ENCODE measurements at places on chromosomes 1 and 21.

- no peak for DNase-seq
These were observed 203.0 kb downstream of the PLPP3 start for GRCh38 chr1:56376188-56376984.

DNA sequence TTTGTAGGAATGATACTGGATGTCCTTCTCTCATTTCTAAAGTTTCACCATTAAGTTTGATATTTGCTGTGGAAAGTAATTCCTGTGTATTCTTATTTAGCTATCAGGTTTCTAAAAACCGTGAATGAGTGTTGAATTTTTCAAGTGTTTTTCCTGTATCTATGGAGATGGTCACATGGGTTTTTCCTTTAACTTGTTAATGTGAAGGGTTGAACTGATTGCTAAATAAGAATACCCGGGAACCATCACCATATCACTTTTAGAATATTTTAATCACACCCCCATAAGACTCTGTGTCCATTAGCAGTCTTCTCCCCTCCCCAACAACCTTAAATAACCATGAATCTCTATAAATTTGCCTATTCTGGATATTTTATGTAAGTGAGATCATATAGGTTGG, 16.5 kb upstream of the ASAP3 start:
- no peak for DNase-seq

- no peak for DNase-seq
These were observed 24.9 kb upstream of the LRIG2 start for GRCh38 chr1:113048064-113048463.

- no peak for DNase-seq
These were observed 29.1 kb upstream of the KLF17 start for GRCh38 chr1:44089371-44090048.

DNA sequence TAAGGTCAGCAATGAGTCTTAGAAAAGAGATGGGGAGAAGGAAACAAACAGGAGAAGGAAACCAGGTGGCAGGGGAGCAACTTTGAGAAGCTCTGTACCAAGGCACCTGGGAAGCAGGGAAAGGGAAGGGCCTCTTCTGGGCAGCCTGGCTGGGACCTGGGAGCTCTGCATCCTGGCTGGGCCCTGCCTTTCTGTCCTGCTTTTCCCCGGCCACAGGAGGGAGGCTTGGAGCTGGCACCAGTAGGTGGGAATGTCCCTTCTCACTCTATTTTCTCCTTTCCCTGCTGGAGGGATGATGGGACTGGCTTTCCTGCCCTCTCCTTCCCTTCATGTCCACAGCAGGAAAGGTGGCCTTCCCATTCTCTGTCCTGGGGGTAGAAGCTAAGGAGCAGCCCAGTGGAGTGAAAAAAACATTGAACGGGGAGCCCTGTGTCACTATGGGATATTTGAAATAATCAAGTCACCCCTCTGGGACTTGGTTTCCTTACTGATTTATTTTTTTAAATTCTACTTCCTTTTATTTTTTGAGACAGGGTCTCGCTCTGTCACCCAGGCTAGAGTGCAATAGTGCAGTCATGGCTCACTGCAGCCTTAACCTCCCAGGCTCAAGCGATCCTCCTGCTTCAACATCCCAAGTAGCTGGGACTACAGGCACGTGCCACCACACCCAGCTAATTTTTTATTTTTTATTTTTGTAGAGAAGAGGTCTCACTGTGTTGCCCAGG, 5.1 kb upstream of the NES start:
- DNase-seq = no peak

DNA sequence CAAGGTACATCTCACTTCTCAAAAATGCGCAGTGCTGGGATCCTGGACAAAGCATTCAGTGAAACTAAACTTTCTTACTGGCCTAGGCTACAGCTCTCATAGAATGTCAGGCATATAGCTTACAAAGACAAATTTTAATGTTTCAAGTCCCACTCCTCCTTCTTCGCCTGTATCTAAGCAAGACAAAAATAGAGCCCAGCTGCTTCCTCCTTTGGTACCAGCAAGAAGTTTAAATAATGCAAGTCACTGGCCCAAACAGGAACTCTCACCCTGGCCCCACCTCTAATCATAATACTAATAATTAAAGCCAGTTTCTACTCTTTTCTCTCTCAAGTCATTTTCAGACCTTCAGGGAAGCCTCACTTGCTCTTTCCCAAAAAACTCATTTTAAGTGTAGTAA, 1267.9 kb downstream of the MRPL39 start:
- DNase-seq = no peak

DNA sequence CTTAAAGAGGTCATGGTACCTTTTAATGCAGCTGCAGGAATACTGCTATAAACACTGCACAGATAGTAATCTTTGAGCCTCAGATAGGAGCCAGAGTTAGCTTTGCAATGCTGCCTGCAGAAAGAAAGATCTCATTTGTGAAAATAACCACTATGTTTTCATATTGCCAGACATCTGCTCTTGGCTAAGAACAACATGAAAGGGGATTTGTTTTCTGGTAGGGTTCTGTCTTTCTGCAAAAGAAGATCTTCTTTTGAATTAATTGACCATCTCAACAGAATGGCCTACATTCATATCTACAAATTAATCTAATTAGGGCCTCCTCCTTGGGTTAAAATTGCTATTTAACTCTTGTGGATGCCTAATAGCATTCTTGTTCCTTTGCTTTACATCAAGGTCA, 177.6 kb upstream of the DPYD start:
- DNase-seq = no peak

GRCh38 chr1:7857985-7858384, 5.1 kb upstream of the UTS2 start:
- DNase-seq = no peak

- DNase-seq = no peak
These were observed 6.4 kb downstream of the FCRL2 start for GRCh38 chr1:157770442-157771043.

DNA sequence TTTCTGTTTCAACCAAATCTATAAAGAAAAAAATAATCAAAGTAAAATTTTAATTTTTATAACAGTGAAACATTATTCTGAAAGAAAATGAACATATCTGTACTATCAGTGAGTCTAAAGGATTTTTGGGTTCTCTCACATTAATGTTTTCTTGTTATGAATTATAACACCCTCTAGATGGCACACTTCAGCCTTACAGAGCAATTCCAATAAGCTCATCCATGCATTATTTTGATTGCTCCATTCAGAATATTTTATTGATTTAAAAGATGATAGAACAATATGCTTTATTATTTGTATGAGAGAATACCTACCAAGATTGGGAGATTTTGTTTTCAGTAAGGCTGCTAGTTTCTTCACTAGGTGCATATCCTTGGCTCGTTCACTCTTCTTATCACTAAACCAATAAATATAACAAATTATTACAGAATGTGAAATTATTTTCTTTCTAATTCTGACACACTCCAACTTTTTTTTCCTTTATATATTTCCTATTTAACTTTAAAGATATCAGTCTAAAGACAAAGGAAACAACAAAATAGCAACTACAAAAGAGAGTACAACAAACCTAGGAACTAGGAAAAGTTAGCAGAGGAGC, 82.4 kb downstream of the RAB3GAP2 start:
- DNase-seq = peak; percentile 11

GRCh38 chr1:244365809-244366208, 85.9 kb downstream of the ADSS2 start:
- DNase-seq = no peak

DNA sequence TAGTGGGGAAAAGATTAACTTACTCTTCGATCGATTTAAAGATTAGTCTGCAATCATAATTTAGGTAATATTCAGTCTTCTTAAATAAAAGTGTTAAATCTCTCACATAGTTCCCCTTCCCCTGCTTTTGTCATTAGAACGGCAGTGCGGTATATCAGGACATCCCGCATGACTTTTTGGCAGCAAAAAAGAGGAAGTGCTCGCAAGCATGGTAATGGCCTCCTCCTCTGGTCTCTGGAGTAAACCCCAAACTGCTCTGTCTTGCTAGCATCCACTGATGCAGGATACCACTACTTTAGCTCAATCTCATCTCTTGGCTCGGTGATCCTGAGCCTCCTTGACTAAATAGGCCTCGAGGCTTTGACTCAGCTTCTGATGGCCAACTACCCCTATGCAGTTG, 78.7 kb upstream of the VAV3 start:
- DNase-seq = no peak

- peak; percentile 31 for DNase-seq
These were observed 1.9 kb downstream of the PUM1 start for GRCh38 chr1:31063631-31064030.

GRCh38 chr1:89923517-89923916, 71.4 kb upstream of the ZNF326 start:
- DNase-seq = no peak

- no peak for DNase-seq
These were observed 13.9 kb upstream of the RERE start for GRCh38 chr1:8831340-8831739.

DNA sequence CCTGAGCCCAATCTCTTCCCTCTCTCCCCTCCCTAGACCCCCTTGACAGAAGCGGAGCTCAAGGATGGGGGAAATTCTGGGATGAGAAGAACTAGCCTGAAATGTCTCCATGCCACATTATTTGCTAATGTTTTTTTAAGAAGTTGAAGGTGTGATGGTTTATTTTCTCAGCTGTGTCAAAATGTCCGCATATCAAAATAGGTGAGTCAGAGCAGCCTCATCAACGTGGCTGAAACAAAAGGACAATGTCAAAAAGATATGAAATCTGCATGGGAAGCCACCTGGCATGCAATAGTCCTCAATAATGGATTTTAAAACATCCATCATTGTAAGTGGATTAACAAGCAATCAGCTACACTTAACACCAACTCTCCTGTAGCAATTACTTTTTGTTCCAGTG, 101.4 kb downstream of the BEND5 start:
- no peak for DNase-seq

- no peak for DNase-seq
These were observed 51.8 kb upstream of the SLC16A1 start for GRCh38 chr1:113007706-113008364.

GRCh38 chr1:20194757-20195461, 8.6 kb upstream of the PLA2G2C start:
- DNase-seq = peak; percentile 70

DNA sequence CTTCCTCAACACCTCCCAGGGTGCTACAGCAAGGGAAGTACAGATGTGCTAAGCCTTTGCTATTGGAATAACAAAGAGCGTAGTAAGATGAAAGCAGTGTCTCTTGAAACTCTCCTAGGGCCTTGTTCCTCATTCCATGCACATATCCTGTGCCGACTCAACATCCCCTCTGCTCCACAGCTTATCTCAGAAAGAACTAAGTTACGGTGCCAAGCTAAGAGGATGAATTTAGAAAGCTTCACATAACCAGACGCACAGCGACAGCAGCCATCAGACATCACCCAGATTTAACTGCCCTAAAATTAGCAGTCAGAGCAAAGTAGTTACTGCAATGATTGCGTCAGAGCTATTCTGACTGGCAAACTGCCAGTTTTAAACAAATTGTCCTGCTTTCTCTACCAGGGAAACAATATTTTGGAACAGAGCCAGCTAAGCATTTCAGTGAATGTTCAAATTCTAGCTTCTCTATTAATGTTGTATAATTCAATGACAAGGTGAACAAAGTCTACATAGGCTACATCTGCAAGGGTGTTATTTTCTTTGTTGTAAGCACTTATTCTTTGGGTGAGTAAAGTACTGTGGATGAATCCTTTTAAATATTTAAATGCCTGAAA, 9.5 kb downstream of the SIPA1L2 start:
- DNase-seq = no peak

DNA sequence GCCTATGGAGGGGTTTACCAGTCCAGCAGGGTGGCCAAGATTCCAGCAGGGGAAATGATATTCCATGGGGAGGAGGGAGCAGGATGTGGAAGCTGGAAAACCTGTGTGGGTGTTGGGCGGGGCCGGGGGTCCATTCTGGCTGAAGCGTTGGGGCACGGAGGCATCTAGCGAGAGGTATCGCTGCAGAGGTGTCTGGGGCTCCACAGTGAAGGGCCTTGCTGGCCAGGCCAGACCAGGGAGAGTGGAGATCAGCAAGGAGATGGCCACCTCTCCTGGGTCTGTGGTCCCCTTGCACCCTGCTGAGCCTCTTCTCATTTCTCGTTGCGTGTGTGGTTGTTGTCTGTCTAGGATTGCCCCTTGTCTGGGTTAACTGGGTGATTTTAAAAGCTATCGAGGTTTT, 6.2 kb downstream of the COQ8A start:
- DNase-seq = no peak

DNA sequence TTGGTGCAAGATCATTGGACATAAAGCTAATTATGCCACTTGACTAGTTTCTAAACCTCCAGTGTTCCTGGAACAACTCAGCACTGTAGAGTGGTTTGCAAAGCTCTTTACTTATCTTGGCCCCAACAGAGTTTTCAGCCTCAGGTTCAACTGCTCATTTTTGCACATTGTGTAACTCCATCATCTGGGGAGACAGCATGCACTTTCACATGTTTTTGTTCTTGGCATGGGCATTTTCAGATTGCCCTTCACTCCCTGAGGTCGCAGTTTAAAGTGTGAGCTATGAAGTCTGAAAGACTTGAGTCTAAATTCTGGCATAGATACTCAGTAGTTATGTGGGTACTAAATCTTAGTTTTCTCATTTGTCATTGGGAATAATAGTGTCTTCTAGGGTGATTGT, 5.1 kb downstream of the USP16 start:
- DNase-seq = no peak

DNA sequence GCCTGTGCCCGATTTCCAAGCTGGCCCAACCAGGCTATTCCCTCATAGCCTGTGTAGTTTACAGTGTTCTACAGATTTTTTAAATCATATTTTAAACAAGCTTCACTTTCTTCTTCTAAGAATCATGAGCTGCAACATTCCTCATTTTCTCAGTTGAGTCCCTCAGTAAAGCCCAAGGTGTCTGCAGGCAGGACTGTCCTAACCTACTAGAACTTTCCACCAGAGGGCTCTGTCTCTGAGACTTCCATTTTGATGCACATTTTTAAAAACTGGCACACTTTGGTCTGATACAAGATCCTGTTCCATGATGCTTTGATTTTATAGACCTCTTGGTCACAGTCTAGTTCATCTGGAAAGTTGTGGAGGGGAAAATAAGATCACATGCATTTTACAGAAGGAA, 21.6 kb upstream of the SLAMF6 start:
- DNase-seq = peak; percentile 66

DNA sequence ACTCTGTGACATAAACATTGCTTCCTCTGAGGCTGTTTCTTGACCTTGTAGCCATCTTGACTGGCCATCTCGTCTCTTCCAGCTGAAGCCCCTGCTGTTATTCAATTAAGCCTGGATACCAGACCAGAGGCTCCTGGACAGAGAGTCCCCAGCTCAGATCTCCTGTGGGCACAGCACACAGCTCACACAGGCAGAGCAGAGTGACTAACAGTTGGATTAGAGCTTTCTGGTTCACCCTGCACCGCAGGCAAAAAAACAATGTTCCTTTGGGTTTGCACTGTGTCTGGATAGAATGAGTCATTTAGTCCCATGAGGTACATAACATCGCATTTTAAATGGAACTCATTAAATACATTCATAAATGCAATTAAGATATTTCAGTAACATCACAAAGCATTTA, 33.4 kb upstream of the USH2A start:
- DNase-seq = no peak
